Aorta (tissue), 5 donors: ENCODE measurements at places on chromosomes 5 and 9. TPM values are rescaled to one million over a fixed set of nuclear protein-coding genes. Genes with fewer than 3 reads are reported as not detected.

CRHBP gene
- 7.0 TPM for total RNA-seq

DNA sequence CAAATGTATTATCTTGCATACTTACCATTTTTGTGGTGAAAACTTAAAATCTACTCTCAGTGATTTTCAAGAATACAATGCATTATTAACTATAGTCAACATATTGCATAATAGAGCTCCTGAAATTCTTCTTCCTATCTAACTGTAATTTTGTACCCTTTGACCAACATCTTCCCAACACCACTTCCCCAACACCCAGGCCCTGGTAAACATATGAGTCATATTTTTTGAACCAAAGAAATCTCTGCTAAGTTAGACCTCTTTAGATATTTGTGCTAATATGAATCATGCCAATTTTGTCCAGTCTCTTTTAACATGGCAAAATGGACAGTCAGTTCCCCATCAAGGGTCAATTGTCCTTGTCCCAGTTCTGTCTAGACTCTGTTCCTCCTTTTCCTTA is 18.5 kb upstream of the RGS7BP start:
- no peak for DNase-seq

CNTFR gene
- 9.9 TPM for total RNA-seq

SCGB3A2 gene
- not detected for total RNA-seq

DNA sequence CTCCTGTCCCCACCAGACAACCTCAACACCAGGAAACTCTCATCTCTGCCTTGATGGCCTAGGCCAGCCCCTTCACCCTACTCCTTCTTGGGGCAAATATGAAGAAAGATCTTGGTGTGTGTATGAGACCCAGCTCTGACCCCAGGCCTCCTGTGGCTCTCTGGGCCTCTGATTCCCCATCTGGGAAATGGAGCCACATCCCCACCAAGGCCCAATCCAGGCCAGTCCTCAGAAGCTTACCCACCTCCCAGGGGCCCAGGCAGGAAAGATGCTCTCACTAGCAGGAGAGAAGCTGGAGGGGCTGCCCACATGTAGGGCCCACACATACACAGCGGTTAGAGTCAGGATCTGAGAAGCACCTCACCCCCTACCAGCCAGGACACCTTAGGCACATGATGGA is 38.9 kb downstream of the BICD2 start:
- DNase-seq, result peak; percentile 59

GRCh38 chr5:131262953-131263541 is 806 bp upstream of the CDC42SE2 start:
- no peak for DNase-seq

MAMDC2 gene
- total RNA-seq, result 5.9 TPM

DNA sequence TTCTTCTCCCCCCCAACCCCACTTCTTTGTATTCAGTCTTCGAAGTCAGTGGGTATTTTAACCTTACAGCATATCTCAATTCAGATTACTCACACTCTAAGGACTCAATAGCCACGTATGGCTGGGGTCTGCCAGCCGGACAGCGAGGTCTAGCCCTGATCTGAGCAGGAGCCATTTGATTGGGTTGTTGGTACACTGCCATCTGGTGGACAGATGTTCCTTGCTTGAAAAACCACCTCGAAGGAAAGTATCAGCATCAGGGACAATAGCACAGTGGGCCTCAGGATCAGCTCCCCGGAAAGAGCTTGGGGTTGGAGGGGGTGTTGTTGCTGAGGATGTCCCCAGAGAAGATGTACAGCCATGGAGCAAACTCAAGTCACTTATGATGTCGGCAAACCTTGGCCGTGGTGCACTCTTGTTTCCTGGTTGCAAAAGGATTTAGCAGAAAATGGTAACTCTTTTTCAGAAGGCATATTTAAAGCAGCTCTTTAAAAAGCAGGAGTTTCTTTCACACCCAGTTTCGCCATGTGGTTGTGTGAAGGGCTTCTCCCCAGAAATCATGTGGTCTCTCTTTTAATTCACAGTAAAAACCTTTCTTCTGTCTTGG is 31.7 kb upstream of the KCNMB1 start:
- DNase-seq, result no peak

F12 gene
- 0.23 TPM for total RNA-seq

DNA sequence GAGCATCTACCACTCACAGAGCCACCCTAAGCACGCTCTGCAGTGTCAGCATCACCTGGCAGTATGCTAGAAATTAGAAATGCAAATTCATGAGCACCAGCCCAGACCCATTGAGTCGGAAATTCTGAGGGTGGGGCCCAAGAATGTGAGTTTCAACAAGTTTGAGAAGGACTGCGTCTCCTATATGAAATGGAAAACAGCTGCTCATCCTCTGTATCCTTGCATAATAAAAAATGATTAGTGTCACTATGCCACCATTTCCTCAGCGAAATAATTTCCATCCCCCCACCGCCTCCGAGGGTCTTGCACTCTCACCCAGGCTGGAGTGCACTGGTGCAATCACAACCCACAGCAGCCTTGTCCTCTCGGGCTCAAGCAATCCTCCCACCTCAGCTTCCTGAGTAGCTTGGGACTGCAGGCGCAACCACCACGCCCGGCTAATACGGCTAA is 1.3 kb upstream of the IQGAP2 start:
- no peak for DNase-seq

GRCh38 chr5:126599499-126599898 is 1.2 kb upstream of the PHAX start:
- no peak for DNase-seq

GRCh38 chr5:170581211-170581610 is 77.4 kb downstream of the KCNIP1 start:
- no peak for DNase-seq

OR1Q1 gene
- total RNA-seq, result not detected

DNA sequence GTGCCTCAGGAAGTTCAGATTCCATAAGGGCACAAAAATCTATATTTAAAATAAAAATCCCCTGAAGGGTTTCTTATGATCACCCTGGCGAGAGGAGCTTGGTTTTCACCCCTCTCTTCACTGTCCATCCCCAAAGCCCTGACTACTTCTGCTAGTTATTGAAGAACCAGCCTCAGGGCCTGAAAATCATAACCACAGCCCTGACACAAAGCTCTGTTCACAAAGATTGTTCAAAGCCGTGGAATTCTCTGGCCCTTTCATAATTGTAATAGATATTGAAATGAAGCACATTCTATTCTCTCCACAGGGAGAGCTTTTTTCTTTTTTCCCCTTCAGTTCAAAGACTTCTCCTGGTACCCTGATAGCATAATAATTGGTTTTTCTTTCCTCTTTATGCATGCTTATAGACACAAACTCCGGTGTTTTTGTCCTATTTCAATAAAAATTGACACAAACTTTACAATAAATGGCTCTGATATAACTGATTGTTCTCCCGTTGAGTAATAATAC is 343.8 kb downstream of the CAAP1 start:
- DNase-seq, result no peak

DNA sequence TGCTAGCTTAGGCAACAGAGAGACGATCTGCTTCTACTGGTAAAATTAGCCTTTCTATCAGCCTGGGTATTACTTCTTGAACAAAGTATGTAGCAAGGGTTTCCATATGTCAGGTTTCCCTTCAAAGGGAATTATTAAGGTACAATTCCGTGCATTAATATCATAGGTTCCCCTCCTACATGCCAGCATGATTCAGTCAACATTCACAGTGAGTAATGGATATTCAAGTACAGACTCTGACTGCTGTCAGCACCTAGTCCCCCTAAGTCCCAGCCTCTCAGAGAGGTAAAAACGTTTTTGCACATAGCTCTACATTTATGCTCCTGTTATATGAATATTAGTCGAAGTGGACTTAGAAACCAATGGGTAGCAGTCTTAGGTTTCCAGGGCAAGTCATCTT is 322.4 kb upstream of the CCNG1 start:
- DNase-seq, result no peak

GRCh38 chr9:121172726-121173487 is 28.8 kb downstream of the RAB14 start:
- no peak for DNase-seq

DNA sequence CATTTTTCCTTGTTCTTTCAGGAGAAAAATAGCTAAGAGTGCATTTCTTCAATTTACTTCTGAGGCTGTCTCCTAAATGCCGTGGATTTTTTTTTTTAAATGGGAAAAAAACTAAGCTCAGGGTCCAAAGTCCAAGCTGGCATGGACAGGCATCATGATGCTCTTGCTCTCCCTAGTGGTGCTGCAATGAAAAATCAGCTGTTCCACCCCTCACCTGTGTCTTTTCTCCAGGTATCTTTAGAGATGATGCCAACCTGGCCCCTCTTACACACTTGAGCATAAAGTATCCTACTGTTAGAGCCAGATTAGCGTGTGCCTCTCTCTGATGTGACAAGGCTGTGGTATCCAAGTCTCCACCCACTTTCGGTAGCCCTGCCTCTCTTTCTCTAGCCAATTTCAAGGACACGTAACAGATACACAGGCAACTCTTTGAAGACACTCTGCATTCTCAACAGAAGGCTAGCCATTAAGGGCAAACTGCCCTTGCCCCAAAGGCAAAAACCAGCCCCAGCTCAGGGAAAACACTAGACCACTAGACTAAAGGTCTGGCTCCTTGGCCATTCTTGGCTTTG is 208.8 kb downstream of the SAXO1 start:
- DNase-seq, result no peak

- no peak for DNase-seq
Observed at GRCh38 chr9:31823365-31823764, 561.1 kb upstream of the ACO1 start.

LSM11 gene
- 5.2 TPM for total RNA-seq

DNA sequence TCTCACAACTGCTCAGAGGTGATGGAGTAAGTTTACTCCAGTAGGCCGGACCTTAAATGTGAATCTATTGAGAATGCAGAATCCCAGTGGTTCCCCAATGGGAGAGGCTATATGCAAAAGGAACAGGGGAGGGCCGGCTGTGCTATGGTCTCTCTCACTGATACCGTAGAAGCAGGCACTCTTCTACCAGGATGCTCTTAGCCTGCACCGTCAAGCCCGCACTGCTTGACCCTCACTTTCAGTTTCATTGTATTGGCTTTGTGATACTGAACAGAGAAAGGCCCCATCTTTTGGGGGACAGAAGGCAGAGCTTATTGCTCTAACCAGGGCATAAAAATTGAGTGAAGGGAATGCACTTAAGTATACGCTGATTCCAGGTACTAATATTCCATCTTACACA is 615.0 kb upstream of the RGMB start:
- DNase-seq, result no peak

DNA sequence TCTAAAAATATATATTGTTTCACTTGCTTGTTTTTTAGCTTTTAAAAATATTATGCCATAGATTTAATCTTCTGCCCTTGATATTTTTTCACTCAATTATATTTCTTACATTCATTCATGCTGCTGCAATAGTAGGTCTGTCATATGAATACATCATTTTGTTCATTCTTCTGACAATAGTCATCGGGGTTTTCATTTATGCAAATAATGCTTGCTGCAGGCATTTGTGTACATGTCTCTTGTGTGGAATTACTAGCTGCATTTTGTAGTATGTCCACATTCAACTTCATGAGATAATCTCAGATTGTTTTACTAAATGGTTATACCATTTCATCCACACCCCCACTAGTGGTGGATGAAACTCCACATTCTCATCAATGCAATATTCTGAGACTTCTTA is 5.3 kb upstream of the PLPP1 start:
- no peak for DNase-seq

DNA sequence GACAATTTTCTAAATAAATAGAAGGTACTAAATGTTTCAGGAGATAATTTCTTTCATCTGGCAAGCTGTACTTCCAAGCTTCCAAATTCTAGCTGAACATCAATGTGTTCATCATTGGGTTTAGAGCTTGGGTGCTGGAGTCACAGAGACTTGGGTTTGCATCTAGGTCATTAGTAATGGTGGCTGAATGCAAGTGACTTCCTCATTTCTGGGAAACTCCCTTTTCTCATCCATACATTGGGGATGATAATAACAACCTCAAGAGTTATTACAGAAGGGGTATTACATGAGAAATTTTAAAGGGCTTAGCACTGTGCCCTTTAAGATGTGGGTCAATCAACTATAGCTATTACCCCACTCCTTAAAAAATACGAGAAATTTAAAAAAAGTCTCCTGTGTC is 41.1 kb upstream of the KLF4 start:
- DNase-seq, result no peak
